Smooth muscle cell of the brain vasculature (primary cell): ENCODE measurements at places on chromosomes 5 and 9.

DNA sequence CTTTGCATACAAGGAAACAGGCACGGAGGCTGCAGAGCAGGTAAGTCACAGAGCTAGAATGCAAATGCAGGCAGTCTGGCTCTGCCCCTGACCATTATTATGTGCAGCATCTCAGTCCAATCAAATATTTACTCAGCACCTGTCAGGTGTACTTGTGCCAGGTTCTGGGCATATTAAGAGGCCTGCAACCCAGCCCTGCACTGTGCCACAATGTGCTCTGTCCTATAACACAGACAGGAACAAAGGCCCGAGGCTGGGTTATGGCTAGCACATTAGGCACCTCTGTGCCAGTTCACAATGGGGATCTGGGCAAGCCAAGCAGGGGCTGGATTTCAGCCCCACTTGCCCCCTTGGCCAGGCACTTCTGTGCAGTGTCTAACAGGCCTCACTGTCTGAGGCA, 14.0 kb downstream of the ARL15 start:
- no peak for DNase-seq

- DNase-seq: no peak
Observed at GRCh38 chr9:11735391-11735790, 957.8 kb upstream of the TYRP1 start.

GRCh38 chr5:117667105-117667504, 1092.5 kb upstream of the SEMA6A start:
- DNase-seq: no peak

DNA sequence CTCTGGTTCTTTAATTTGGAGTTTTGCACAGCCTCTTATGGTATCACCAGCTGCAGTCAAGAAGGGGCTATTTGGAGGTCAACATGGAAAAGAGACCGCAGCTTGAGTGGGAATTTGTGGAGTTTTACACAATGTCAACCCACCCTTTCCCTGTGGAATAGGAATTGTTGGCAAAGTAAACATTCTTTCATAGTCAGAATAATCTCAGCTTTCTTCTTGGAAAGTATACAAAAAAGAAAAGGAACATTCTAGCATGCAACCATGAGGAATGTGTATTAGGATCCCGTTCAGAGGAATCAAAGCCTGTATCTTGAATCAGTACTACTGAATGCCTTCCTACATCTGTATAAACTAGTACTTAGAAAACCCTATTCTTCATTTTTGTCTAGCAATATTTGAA, 107.6 kb downstream of the LURAP1L start:
- peak; percentile 28 for DNase-seq

DNA sequence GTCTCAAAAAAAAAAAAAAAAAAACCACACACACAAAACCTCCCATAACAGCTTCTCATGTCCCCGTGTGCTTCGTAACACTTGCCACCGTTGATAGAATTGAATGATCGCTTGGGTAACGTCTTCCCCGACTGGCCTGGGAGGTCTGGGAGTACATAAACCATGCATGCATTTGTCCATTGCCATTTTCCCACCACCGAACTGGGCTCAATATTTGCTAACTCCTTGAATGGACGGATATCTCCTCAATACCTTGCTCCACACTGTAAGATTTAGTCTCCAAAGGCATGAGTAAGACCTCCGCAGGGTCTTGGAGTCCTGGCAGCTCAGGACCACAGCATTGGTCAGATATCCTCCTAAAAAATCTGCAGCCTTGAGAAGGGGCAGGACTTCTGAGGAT, 3.2 kb upstream of the P4HA2 start:
- no peak for DNase-seq

DNA sequence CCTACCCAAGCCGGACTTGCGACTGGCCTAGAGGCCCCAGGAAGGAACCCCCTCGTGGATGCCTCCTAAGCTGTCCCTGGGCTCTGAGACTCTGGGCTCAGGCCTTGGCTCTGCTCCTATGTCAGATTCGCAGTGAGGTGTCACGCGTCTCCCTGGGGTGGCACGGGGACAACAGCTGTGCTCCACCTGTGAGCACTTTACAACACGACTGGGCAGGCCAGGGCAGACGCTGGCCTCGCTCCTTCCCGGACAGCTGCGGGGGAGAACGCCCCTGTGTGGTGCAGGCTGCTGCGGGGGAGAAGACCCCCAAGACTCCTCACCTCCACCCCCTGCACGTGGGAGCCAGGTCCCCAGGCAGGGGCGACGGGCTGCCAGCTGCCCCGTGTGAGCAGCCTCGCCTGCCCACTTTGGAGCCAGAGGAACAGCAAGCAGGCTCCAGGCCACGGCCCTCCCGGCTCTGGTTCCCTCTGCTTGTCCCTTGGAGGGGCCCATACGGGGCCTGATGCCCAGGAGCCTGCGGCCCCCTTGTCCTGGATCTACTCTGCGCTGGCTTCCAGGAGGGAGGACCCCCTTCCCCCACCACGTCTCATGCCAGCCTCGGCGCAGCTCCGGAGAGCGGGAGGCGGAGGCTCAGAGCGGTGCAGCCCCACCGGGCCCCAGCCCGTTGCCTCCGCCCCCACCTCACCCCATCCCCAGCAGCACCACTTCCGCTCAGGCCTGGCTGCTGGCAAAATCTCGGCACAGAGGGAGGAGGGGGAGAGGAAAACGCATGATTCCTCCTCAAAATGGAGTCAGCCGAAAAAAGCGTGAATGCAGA, 36.0 kb downstream of the SARDH start:
- no peak for DNase-seq

DNA sequence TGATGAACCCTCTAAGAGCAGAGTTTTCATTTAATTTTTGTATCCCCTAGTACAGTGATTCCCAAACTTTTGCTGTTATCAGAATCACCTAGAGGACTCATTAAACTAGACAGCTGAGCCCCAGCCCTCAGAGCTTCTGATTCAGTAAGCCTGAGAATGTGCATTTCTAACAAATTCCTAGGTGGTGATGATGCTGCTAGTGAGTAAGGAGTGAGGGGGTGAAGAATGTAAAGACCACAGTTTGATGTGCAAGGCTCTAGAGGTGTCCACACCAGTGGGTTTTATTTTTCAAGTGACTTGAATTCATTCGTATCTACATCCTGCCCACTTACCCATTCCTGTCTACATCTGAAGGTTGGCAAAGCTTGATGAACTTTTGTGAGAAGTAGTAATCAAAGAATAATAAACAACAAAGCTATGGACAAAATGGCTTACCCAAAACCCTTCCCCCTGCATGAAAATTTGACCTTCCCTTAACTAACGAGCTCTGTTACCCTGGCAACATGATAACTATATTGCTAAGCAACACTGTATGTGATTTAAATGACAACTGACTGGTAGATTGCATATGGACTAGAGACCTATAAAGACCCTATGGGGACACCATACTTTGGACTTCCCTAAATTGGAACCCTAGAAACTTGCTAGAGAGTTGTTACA, 35.2 kb downstream of the DTWD2 start:
- no peak for DNase-seq

DNA sequence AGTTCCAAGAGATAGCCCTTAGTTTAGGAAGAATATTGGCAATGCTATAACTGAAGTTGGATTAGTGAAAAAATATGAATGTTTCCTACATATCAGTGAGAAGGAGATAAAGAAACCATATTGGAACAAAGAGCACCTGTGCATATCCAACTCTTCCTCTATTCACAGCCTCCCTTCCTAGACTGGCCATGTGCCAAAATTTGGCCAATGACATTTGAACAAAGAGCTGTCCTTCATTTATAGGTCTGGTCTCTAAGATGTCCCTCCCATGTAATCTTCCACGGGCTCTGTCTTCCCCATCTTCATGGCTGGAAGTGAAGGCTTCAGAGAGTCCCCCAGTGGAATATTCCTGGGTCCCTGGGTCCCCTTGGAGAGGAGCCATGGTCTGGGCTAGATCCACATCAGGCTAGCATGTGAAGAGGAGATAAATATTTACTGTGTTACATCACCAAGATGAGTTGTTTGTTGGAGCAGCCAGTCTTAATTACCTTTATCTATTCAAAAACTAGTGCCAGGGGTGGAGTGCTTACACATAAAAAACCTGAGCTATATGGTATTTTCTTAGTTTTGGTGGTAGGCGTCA, 190.0 kb upstream of the S1PR3 start:
- DNase-seq: no peak

- no peak for DNase-seq
Observed at GRCh38 chr9:133351526-133351907, 3.5 kb downstream of the RPL7A start.

DNA sequence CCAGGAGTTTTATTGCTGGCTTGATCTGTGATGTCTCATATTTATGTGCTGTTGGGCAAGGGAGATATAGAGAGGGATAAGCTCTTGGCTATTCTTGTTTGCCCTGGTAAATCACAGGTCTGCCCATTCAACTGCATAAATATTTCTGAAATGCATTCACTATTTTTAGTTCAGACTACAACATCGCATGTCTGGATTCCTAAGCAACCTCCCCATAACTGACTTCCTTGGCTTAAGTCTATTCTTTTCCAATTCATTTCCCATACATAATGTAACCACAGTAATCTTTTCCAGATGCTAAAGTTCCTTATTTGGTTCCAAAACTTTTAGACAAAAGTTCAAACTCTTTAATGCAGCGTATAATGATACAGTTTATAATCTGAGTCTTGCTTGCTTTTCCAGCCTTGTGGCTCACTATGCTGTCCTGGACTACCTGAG, 321.4 kb upstream of the ACTBL2 start:
- no peak for DNase-seq

- DNase-seq: peak; percentile 78
Observed at GRCh38 chr9:95189251-95190098, 128.0 kb downstream of the FANCC start.

DNA sequence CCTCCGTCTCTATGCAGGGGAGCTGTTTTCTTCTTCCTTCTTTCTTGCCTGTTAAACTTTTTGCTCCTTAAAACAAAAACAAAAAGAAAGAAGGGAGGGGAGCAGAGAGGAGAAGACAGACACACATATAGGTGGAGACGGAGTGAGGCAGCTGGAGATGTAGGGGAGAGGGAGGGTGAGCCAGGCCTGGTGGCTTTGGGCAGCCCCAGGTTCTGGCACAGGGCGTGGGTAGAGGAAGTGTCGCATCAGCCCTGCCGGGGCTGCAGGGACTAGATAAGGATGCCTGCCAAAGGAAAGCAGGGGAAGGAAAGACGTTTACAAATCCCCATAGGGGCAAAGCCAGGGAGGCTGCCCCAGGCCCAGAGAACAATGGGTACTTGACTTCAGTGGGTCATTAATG, 38.7 kb upstream of the PTGS1 start:
- DNase-seq: no peak

GRCh38 chr5:88967633-88968585, 84.9 kb upstream of the MEF2C start:
- DNase-seq: no peak

DNA sequence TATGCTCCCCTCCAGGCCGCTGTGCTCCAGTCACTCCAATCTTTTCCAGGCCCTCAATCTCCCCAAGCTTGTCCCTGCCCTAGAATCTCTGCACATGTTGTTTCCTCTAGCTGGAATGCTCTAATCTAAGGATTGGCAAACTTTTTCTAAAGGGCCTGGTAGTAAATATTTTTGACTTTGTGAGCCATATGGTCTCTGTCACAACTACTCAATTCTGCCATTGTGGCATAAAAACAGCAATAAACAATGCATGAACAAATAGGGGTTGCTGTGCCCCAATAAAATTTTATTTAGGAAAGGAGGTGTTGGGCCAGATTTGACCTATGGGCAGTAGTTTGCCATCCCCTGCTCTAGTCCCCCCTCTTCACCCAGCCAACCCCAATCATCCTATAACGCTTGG, 150.5 kb upstream of the LRRTM2 start:
- no peak for DNase-seq

DNA sequence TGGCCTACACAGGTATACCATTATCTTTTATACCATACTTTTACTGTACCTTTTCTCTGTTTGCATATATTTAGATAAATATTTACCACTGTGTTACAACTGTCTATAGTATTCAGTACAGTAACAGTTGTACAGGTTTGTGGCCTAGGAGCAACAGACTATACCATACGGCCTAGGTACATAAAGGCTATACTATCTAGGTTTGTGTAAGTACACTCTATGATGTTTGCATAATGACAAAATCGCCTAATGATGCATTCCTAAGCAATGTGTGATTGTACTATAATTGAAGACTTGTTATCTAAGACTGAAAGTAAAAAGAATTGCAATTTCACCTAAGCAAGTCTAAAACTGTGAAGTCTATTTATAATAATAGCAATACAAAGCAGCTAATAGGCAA, 3.9 kb downstream of the C9orf72 start:
- DNase-seq: no peak

DNA sequence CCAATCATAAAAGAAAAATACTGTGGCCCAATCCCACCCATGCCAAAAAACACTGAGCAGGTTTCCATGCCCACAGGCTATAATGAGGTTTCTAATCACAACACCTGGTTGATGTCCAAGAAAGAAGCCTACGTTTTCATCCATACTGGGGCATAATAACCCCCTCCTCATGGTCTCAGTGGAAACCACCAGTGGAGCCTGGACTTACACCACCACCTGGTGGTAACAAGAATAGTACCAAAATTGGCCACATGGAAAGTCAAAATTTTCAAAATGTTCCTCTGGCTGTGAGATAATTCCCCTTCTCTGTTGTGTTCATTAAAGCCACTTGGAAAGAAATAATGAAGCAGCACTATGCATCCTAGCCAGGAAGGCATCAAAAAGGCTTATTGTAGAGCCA, 687.3 kb upstream of the ST8SIA4 start:
- no peak for DNase-seq

- DNase-seq: no peak
Observed at GRCh38 chr5:173029499-173029921, 26.6 kb upstream of the CREBRF start.

DNA sequence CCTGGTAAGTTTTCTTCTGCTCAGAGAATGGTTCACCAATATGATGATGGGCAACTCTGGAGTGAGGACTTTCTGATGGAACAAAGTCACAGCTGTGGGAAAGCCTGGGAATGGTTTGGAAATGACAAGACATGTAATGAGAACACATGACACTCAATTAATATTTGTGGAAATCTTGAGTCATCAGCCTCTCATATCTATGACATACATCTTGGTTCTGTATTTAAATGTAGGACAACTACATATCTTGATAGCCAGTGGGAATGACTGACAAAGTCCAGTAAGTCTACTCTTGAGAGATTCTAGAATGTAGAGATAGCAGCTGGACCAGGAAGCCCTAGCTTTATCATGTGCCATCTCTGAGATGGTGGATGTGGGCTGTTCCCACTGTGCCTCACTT, 85.5 kb downstream of the PALM2AKAP2 start:
- DNase-seq: no peak

- DNase-seq: no peak
Observed at GRCh38 chr5:147483961-147484707, 25.7 kb downstream of the DPYSL3 start.

DNA sequence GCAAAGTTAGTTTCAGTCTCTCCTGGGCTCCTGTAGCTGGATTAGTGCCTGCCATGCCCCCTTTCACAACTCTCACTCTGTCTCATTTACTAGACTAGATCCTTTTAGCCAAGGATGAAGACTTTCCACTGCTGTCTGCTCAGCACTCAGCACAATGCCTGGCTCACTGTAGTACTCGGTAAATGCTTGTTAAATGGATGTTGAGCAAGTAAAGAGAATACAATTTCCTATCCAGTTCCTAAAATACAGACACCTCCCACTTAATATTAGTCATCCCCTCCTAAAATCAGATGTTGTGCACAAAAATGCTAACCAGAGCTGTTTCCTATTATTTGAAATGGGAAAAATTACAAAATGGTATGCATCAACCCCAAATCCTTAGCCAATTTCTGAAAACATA, 195.8 kb downstream of the SREK1 start:
- no peak for DNase-seq

- DNase-seq: no peak
Observed at GRCh38 chr9:130931508-130932254, 7.4 kb downstream of the FIBCD1 start.
